Activated gamma-delta T cell (primary cell): ENCODE measurements at places on chromosomes 2 and 18.
A peak's percentile ranks its signal among the peaks of the same experiment; 100 is the strongest.

- DNase-seq: peak; percentile 29
Observed at GRCh38 chr18:13136904-13137669, 81.5 kb upstream of the LDLRAD4 start.

DNA sequence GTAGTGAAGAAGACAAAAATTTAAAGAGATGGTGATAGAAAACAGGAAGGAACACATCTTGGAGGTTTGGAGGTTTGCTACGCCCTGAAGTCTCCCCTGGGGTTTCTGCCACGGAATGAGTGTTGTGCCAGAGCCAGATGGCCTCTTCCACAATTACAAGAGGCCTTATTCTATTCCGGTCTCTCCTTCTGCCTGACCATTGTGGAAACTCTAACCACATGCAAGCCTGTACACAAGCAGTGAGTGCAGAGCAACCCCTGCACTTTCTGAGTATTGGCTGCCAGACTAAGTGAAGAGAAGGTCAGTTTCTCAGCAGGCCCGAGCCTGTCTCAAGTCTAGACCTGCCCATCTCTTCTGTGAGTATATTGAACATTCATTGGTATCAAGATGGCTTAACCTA, 22.7 kb upstream of the MYO1B start:
- DNase-seq: no peak

DNA sequence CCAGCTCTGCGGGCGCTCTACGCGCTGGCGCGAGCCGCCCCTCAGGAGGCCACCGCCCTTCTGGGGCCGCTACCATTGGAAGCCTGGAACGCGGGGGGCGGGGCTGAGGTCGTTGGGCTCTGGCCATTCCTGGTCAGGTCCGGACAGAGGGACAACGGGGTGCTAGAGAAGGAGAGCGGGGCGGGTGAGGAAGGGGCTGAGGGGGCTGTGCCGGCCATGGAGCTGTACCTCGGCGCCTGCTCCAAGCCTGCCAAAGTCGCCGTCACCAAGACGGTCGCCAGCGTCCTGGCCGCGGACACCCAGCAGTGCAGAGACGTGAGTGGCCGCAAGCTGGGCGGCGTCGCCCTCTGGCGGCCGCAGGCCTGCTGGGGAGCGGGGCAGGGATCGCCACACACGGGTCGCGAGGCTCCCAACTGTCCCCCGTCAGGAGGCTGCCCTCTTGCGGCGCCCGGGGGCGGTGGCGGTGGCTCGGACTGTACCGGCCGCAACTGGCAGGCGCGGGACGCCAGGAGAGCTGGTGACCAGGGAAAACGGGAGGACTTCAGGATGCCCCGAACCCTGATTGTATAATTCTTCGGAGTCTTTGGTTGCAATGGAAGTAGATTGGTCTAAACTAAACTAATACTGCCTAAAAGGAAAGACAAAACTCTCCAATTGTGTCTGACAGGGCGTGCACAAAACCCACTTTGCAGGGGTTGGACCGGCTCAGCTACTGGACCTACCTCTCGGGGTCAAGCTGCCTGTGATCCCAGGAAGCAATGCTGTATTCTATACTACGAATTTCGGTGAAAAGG, at the start of gene FSIP2:
TSS of gene FSIP2 (plus strand) at position 126 of the 794 bp plus-strand sequence. CDS start at position 217, 91 bp downstream.
- DNase-seq: peak; percentile 13

- DNase-seq: no peak
Observed at GRCh38 chr2:134660626-134661402, 58.0 kb downstream of the TMEM163 start.

- no peak for DNase-seq
Observed at GRCh38 chr2:158781353-158781961, 13.7 kb upstream of the DAPL1 start.

GRCh38 chr18:58819051-58819450, 45.6 kb upstream of the ZNF532 start:
- no peak for DNase-seq

DNA sequence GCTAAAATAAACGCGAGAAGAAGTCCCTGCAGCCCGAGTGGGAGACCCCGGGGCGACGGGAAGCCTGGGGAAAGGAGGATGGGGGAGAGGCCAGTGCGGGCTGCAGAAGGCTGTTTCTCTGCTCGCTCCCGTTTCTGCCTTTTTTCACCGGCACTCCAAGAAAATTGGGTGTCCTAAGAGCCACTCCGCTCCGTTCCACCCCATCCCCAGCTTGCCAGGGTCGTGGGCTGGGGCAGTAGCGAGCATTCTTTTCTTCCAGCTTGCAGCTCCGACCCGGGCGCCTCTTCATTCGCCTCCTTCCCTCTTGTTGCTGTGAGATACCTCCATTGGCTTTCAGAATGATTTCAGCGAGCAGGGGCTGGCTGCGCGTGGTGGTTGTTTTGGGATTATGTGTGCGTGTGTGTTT, 1.1 kb downstream of the HOXD3 start:
- DNase-seq: no peak

DNA sequence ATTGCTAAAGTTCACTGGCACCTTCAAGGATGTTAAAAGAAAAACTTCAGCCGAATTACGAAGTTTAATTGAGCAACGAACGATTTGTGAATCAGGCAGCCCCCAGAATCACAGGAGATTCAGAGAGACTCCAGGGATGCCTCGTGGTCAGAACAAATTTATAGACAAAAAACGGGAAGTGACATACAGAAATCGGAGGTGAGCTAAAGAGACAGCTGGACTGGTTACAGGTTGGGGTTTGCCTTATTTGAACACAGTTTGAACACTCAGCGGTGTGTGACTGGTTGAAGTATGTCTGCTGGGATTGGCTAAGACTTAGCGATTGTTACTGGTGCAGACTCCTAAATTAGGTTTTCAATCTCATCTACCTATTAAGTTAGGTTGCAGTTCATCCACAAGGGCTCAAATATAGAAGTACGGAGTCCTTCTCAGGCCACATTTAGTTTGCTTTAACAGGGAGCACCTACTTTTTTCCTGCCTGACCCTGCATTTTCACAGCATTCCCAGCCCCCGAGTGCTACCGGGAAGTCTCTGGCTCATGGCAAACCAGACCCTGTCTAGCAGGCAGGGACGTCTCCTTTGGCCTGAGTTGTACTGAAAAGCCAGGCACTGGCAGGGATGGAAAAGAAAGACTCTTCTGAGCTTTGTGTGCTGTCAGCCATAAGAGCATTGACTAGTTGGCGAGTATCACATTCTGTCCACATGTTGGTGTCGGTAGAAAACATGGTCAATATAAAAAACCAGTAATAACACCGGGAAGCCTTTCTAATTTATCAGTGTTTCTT, 41.1 kb downstream of the CDCA7 start:
- no peak for DNase-seq

DNA sequence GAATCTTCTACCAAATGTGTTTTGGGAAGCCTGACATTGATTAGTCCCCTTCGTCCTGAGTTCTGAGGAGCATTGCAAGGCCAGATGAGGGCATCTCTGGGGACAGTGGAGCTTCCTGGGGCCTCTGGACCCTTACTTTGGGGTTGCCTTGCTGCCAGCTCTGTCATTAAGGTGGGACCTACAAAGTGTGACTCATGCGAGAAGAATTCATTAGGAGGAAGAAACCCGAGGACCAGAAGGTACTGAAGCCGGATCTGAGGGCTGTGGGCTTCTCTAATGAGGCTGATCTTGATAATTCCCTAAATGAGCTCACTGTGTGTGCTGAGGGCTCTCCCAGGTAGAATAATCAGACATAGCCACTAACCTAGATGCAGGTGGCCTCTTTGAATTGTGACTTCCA, 695 bp upstream of the SCYGR2 start:
- no peak for DNase-seq

- DNase-seq: no peak
Observed at GRCh38 chr2:85066006-85066740, 67.0 kb upstream of the TCF7L1 start.

- no peak for DNase-seq
Observed at GRCh38 chr2:191597186-191597751, 80.7 kb upstream of the NABP1 start.

GRCh38 chr2:48929571-48930301, 174.2 kb upstream of the LHCGR start:
- DNase-seq: no peak

GRCh38 chr2:220469201-220469600, 841.8 kb downstream of the SLC4A3 start:
- no peak for DNase-seq

DNA sequence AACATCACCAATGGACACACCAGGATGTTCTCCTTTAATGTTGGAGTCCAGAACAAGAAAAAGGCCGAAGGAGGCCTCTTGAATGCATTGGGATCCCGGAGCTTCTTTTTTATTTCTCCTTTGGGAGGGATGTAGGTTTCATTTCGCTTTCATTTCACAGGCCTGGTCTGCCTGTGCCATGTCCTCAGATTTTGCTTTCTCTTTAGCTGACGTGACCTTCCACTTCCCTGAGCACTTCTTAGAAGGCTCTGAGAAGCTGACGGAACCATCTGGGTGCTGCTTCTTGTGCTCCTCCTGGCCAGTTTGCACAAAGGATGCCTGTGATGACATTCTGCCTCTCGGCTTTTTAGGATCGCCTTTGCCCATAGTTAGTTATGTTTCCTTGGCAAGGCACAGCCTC, 15.1 kb upstream of the MBOAT2 start:
- DNase-seq: no peak

DNA sequence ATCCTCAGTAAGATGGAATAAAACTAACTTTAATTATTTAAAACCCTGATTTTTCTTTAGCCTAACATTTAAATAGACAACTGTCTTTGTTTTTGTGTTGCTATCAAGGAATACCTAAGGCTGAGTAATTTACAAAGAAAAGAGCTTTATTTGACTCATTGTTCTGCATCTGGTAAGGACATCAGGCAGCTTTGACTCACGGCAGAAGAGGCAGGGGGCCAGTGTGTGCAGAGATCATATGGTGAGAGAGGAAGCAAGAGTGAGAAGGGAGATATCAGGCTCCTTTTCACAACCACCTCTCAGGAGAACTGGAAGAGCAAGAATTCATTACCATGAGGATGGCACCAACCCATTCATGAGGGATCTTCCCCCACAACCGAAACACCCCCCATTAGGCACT, 64.6 kb upstream of the TFPI start:
- no peak for DNase-seq

GRCh38 chr2:219332542-219332941, at the start of gene RESP18:
TSS of gene RESP18 (minus strand) at chr2:219332744.
- DNase-seq: no peak

DNA sequence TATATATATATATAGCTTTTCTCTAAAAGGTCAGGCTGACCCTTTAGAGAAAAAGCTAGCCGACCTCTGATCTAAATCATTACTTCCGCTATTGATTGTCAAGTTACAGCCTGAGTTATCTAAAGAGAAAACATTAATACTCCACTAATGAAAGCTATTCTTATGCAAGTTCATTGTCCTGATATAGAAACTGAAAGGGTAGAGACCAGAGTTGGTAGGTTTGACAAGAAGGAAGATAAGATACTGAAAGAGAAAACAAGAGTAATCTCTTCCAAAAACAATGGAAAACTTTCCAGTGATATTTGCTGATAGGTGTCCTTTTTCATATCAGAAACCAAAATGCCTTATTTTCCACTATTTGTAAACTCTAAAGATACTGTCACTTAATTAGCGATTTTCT, 62.8 kb upstream of the SLC39A10 start:
- no peak for DNase-seq

DNA sequence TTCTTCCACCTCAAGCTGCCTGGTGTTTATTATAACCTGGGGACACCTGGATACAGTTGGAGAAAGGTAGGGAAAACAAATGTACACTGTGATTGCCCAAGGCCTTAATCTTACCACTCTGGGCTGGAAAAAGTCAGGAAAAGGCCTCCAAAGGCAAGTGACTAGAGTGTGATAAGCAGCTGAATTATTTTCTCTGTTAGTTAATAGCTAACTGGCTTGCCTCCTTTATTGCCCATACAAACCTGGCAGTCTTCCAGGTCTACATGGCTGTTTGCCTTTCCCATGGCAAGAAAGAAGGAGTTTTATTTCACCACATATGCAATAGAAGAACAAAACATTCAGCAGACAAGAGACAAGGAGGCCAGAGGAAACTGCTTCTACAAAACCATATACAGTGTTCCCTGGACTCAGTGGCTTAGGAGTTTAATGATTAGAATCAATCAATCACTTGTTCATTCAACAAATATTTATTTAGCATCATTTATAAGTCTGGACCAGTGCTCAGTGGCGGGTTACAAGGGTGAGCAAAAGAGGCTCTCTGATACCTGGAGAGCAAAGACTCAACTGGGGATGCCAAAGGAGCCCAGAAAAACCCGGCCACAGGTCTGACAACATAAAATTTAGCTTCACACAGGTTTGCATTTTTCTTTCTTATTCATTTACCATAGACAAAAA, 27.5 kb upstream of the SUCLG1 start:
- DNase-seq: no peak

DNA sequence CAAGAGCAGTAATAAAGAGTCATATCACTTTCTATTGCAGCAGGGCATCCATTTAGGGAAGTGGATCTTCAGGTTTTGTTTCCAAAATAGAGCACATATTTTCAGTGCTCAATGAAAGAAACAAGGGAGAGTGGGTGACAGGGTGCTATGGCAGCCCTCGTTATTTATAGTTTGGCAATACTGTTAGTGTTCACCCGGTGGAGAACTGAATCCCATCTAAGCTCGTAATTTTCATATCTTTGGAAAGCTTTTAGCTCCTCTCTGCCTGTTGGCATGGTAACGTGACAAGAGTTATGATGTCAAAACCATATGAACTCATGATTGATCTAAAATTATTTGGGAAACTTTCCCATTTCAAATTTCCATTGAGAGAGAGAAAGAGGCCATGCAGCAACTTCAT, 331.9 kb downstream of the LRRTM1 start:
- DNase-seq: no peak

DNA sequence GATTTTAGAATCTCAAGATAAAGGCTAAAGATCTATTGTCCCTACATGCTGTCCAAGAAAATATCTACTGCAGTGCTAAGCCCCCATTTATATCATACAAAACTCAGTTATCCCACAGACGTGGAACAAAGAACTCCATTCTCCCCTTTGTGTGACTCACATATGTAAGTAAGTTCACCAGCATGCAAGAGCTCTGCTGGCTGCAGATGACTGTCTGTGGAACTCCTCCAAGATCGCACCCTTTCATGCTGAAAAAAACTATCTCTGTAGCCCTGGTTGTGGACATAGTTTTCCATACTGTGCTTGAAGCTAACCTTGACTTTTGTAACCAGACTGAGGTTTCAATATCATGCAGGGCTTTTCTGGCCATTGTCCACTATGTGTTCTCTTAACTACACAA, 207.1 kb downstream of the ZNF521 start:
- DNase-seq: no peak

DNA sequence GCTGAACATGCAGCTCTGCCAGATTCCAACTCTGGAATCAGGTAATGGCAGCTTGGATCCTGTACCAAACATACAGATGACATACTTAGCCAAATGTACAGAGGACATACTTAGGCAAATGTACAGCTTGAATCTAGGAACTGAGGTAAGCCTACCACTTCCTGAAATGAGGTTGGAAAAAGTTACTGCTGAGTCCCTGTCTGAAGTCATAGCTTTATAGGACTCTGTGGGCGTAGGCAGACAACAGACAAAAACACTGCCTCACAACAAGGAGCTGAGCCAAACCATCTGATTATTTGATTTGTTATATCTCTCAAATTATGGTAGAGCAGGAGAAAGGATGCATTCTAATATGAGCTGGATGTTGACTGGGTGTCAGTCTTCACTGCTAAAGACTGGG, 290.2 kb upstream of the TCF4 start:
- DNase-seq: no peak
